ENCODE measurements at places on chromosomes 1 and 21. TPM values are rescaled to one million over a fixed set of nuclear protein-coding genes. Genes with fewer than 3 reads are reported as not detected.

- H3K27ac ChIP-seq = peak overlapping the region; percentile 85
- peak overlapping the region; percentile 92 for H3K4me3 ChIP-seq
- DNase-seq = no peak
Observed at GRCh38 chr1:35809114-35810095, 1.6 kb downstream of the AGO4 start.

GRCh38 chr21:37006486-37007291, at the start of gene RIPPLY3:
RIPPLY3 (plus strand) TSS chr21:37006702; CDS start chr21:37006773, 71 bp downstream.
- peak; percentile 55 for DNase-seq
- no peaks in the 10 kb centered on the region for H3K36me3 ChIP-seq
- peak within 1 kb of the TSS; percentile 73 for H3K4me3 ChIP-seq
- H3K27ac ChIP-seq = no peak within 1 kb of the TSS
- peaks cover 40% of the 10 kb centered on the region for H3K27me3 ChIP-seq
- H3K4me1 ChIP-seq = peaks cover 8% of the 10 kb centered on the region

GRCh38 chr1:24390924-24391782, 22.4 kb downstream of the STPG1 start:
- H3K27me3 ChIP-seq = no peaks in the 10 kb centered on the region
- H3K4me3 ChIP-seq = peak overlapping the region; percentile 79
- H3K27ac ChIP-seq = peak overlapping the region; percentile 85

DNA sequence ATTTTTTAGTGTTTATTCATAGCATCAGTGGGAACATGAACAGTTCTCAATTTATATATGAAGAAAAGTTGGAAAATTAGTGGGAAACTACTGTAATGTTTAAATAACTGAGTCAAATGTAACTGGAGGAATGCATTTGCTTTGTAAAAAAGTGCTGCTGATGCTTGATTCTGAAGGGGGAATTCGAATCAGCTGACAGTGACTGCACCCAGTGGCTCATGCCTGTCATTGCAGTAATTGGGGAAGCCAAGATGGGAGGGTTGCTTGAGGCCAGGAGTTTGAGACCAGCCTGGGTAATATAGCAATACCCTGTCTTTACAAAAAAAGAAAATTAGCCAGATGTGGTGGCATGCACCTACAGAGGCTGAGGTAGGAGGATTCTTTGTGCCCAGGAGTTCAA, 398.4 kb downstream of the ZP4 start:
- no peak overlapping the region for H3K27ac ChIP-seq
- no peak for DNase-seq
- no peak overlapping the region for H3K4me3 ChIP-seq
- no peaks in the 10 kb centered on the region for H3K4me1 ChIP-seq
- H3K27me3 ChIP-seq = no peaks in the 10 kb centered on the region

GRCh38 chr1:234962340-234962989, 166.2 kb downstream of the TOMM20 start:
- no peak for DNase-seq
- no peaks in the 10 kb centered on the region for H3K27me3 ChIP-seq
- peak overlapping the region; percentile 71 for H3K4me3 ChIP-seq

Gene RBP7
- total RNA-seq = 0.53 TPM

Gene PIGV
- 21.5 TPM for total RNA-seq

Gene CFAP141
- total RNA-seq = not detected
